ENCODE measurements at places on chromosomes 2 and 18.
A peak's percentile ranks its signal among the peaks of the same experiment; 100 is the strongest.

GRCh38 chr2:179248024-179248348 is 16.6 kb downstream of the SESTD1 start:
- no peak for DNase-seq

GRCh38 chr2:18593496-18593895 is 4.1 kb upstream of the NT5C1B start:
- DNase-seq: no peak

DNA sequence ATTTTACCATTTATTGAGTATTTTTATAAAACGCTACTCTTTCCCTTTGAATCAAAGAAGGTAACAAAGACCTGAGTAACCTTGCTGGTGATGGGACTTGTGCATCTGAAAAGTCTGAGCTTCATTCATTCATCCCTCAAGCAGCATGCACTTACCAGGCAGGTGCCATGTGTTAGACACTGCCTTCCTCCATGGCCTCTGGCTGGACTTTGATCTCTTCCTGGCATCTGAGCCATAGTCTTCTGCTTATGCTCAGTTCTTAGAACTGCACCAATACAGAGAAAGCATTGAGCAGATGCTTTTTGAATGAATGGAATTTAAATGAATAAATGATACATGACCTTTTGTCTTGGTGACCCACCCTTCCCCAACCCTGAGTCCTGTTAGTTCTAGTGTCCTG is 251.4 kb upstream of the COPS8 start:
- no peak for DNase-seq

GRCh38 chr2:219634171-219634940 is 6.9 kb downstream of the SLC4A3 start:
- DNase-seq: no peak

DNA sequence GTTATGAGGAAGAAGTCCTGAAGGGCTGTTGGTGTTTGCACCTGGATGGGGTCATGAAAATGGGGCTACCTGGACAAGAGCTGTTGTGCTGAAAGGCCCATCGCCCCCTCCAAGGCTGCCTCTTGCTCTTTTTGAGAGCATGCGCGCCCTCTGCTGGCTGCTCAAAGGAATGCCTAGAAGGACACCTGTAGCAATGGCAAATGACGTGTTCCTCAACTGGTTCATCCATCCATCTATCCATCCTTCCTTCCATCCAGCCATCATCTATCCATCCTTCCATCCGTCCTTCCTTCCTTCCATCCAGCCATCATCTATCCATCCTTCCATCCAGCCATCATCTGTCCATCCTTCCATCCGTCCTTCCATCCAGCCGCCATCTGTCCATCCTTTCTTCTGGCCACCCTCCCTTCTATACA is 17.2 kb upstream of the RPL31 start:
- DNase-seq: no peak

DNA sequence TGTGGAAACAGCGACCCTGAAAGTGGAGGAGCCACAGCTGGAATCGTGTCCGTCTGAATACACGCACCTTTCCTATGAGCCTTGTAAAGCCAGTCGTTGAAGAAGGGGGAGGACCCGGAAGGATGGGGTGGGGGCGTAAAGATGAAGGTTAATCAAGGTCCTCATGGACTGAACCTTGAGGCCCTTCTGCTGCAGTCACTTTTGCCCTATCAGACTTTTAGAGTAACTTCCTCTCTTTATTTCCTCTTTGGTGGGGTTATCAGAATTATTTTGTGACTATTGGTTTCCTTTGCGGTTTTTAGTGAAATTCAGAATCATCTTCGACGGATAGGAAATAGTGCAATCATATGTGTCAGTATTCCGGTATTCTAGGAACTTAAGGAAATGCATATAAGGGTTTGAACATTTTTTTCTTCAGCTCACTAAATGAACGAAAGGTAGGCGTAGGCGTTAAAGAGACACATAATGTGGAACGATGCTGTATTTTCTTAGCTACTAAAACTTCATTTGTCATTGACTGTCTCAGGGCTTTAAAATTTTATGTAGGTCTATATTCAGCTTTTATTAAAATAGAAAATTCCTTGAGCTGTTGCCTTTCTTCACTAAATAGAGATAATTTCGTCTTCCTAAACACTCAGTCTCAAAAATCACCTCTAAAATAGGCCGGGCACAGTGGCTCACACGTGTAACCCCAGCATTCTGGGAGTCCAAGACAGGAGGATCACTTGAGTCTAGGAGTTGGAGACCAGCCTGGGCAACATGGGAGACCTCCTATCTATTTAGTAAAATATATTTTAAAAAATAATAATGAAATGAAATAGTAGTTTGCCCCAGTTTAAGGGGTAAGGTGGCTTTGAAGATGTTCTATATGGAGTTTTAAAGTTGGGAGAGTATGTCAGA is 1.4 kb upstream of the YES1 start:
- no peak for DNase-seq

GRCh38 chr2:203799908-203800307 is 67.7 kb upstream of the CTLA4 start:
- DNase-seq: no peak

- DNase-seq: no peak
These were observed 28.2 kb downstream of the HS1BP3 start for GRCh38 chr2:20622731-20623130.

GRCh38 chr2:160222546-160223283 is 22.6 kb upstream of the ITGB6 start:
- DNase-seq: no peak

DNA sequence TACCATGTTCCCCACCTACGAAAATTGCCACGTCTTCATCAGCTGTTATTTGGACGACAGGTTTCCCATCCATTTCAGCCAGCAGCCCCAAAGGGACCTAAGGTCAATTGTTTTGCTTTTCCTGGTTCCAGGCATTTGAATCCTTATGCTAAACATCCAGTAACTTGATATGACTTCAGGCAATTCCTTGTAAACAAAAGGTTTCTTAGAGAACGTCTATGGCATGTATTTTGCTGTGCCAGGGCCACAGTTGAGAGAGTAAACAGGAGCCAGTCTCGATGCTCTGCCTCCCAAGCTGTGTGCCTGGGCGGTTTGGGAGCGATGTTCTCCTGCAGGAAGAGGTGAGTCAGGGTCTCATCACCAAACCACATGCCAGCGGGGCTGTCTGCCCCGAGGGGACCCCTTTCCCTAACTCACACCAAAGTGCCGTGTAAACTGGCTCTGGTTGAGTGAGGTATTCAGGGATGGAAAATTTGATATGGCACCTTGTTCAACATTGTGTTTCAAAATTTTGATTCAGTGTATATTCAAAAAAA is 12.9 kb upstream of the MC5R start:
- DNase-seq: no peak

GRCh38 chr2:134288814-134289213 is 34.9 kb downstream of the MGAT5 start:
- DNase-seq: no peak

GRCh38 chr2:32063310-32064020 is at the start of gene SPAST:
SPAST (plus strand) TSS chr2:32063556; CDS start chr2:32063832, 276 bp downstream.
- peak; percentile 88 for DNase-seq

DNA sequence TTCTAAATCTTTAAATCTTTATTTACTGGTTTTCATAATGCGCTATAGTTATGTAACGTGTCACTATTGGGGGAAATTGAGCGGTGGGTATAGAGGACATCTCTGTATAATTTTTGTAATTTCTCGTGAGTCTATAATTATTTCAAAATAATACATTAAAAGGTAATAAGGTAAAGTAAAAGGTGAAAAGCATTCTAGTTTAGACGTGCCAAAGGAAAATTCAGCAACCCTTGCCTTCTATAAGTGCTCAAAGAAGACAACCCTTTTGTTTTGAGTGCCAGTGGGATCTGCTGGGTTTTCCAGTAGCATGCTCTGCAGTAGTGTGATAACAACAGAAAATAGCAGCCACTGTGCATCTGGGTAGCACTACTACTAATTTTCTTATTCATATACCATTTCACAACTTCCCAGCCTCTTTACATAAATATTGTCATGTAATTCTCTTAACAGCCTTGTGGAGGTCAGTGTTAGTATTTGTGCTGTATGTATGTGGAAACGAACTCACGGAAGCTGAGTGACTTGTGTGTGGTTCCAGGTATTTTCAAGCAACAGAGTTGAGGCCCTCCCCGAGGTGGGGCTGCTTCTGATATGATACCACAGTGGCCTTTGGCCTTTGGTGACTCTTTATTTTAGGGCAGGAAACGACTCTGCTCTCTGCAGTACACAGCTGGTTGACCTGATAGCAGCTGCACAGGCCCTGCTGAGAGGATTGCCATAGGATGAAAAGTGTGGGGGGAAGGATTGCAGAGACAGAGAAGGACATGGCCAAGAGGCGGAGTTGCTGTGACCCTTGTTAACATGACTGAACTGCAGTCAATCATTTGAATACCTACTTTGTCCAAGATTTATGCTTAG is 104.5 kb downstream of the TDRD15 start:
- DNase-seq: no peak

DNA sequence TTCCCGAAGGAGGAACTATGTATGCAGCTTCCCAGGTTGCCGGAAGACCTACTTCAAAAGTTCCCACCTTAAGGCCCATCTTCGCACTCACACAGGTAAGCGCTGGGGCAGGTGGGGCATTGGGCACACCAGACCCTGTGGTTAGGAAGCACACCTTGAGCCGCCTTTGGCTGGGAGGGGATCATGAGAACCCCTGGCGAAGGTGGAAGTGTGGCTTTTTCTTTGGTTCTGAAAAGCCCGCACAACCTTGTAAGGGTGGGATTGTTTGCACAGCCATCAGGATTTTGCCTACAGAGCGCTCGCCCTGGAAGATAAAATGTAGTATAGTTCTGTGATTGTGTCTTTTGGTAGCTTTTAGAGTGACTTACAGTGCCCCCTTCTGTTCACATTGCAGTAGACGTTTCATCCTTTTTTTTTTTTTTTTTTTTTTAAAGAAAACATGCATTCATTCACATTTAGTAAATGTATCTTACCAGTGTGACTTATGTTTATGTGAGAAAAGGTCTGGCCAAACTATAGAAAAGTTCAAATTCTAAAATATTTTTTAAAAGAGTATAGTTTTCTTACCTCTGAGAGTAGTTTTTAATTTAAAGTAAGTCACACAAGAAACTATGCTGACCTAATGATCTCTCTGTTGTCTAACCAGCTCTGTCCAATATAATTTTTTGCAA is 5.3 kb downstream of the KLF11 start:
- DNase-seq: no peak

DNA sequence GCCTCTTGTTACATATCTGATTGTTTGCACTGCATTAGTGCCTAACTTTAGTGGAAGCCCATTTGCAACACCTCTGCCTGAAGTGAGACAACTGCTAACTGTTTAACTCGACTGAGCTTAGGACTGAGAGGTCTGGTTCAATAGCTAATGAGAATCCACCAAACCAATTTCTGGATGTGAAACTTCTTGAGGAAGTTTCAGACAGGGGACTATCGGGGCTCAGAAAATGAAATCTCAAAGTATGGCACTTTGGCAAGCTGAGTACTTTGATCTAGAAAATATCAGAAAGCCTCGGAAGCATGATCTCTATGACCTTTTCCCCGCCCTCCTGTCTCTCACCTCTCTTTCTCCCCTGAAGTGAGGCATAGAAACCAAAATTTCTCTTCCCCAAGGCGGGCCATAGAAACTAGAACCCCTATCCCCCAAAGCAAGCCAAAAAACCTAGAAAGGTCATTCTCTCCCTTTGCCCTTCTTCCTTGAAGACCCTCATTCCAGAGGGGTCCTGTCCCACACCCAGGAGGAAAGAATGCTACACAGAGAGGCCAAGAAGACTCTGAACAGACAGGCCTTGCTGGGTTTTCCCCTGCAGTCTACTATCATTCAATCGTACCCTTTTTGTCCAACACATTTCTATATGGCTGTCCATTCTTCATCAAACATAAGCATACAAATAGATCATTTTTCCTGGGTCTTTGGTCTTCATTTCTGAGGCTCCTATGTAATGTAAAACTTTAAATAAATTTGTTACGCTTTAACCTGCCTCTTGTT is 69.6 kb upstream of the CREB1 start:
- no peak for DNase-seq

GRCh38 chr2:143843686-143844085 is 676.2 kb downstream of the ZEB2 start:
- no peak for DNase-seq

- DNase-seq: no peak
These were observed 867 bp downstream of the RBBP8 start for GRCh38 chr18:22933966-22934423.

GRCh38 chr2:11213090-11213638 is 57.9 kb downstream of the SLC66A3 start:
- peak; percentile 24 for DNase-seq

DNA sequence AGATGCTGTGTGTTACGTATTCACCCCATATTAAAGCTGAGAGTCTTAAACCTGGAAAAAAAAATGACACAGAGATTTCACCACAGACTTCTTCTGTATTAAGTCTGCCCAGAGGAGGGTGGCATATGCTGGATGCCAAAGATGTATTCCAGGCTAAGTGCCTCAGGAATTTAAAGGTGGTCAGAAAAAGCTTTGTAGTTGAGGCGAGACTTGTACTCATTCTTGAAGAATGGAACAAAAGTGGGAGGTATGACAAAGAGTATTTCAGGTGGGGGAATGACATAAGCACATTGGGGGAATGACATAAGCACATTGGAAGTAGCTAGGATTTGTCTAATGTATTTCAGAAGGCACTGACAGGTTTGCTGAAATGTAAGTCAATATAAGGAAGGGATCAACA is 98.6 kb downstream of the BABAM2 start:
- DNase-seq: no peak

DNA sequence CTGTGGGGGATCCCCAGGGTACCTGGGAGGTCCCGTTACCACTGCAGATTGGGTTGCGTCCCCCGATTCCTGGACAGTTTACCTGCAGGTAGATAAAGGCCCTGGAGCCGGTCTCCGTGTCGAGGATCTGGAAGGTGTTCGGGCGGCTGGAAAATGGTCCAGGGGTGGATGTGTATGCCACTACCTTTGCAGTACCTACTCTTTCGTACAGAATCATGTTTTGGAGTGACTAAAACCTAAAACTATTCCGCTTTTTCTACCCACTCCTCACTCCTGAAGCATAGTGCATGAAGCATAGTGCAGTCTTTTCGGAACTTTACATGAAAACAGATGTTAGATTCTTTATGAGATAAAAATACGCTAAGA is 418 bp downstream of the WDR75 start:
- DNase-seq: no peak

- DNase-seq: no peak
These were observed 52.1 kb downstream of the CYRIA start for GRCh38 chr2:16613539-16614011.

GRCh38 chr18:59961070-59961469 is 61.3 kb downstream of the PMAIP1 start:
- no peak for DNase-seq

DNA sequence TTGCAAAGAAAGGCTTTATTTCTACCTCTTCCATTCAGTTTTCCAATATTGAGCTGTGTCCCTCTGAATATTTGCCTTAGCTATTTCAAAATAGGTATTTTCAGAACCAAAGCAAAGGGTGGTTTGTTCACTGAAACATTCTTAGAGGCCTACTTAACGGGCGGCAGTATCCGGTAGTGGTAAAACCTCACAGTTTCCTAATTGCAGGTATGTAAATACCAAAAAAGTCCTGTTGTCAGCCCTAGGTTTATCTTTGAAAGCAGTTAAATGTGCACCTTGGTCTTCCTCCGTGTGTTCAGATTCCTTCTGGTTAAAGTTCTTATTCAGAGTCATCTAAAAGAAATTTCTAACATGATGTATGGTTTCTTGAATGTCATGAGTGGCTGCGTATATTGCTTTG is 38.9 kb downstream of the CCNT2 start:
- no peak for DNase-seq
